ENCODE measurements at places on chromosomes 13 and 19.

DNA sequence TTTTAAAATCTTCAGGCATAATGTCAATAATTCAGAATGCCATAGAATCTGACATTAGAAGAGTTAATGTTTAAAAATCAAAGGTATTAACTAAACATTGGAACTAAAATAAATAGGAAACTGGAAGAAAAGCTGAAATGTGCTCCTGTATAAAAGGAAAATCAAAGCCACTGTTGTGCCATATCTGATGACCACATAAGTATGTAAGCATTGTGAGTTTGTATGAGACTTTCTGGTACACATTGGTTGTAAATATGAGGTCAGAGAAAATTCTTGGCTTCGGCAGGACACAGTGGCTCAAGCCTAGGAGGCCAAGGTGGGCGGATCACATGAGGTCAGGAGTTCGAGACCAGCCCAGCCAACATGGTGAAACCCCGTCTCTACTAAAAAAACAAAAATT lies 48.3 kb upstream of the INTS6 start:
- DNase-seq, result no peak

DNA sequence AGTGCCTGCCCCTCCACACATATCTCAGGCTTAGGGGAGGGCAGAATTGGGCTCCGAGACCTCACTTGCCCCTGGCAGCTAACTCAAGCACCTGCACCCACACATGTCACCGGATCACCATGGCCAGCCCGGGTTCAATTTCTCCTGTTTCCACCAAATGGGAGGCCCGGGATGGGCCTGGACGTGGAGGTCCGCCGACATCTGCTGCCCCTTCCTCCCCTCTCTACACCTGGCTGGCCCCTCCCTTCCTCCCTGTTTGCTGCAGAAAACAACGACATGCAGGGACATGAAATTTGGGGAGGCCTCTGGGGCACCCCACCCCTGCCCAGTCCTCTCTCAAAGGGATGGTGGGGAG lies 1.3 kb downstream of the PRKD2 start:
- no peak for DNase-seq

GRCh38 chr19:52102782-52103181 lies 7.2 kb upstream of the ZNF841 start:
- DNase-seq, result no peak

DNA sequence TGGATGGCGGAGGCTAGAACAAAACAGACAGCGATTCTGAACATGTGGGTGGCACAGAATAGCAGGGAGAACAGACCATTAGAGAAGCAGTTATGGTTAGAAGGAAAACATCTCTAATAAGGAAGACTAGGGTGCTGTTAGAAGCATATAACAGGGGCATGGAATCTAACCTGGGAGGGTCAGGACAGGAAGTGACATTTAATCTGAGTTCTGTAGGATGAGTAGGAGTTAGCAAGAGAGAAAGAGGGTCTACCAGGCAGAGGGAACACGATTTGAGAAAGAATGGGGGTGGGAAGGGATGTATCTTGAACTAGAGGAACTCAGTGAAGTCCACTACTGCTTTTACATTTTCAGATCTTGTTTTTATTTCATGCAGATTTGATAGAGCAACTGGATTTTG lies 48.6 kb downstream of the B3GLCT start:
- DNase-seq, result no peak

DNA sequence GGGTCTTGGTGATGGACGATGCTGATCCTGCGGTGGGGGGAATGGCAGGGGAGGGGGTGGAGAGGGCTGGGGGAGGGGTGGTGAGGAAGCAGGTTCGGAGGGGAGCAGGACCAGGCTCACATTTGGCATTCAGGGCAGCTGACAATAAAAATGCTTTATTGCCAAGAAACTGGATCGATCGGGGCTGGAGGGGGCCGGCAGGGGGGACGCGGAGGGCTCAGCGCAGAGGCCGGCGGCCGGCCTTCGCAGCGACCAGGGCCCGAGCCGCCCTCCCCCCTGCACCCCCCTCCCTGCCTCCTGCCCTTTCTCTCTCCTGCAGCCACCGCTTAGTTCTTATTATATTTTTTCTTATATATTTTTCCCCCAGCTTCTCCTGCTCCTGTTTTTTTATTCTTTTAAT lies 18.1 kb upstream of the POU2F2 start:
- DNase-seq, result peak; percentile 58

All from DMS153 (cell line).